ENCODE measurements at places on chromosomes 2 and 18.
A peak's percentile ranks its signal among the peaks of the same experiment; 100 is the strongest.

- DNase-seq, result no peak
These were observed 38.0 kb upstream of the ENOSF1 start for GRCh38 chr18:750456-750855.

GRCh38 chr2:187679454-187679853 lies 125.2 kb upstream of the TFPI start:
- DNase-seq, result no peak

GRCh38 chr2:136016836-136017235 lies 31.4 kb upstream of the DARS1 start:
- DNase-seq, result no peak

DNA sequence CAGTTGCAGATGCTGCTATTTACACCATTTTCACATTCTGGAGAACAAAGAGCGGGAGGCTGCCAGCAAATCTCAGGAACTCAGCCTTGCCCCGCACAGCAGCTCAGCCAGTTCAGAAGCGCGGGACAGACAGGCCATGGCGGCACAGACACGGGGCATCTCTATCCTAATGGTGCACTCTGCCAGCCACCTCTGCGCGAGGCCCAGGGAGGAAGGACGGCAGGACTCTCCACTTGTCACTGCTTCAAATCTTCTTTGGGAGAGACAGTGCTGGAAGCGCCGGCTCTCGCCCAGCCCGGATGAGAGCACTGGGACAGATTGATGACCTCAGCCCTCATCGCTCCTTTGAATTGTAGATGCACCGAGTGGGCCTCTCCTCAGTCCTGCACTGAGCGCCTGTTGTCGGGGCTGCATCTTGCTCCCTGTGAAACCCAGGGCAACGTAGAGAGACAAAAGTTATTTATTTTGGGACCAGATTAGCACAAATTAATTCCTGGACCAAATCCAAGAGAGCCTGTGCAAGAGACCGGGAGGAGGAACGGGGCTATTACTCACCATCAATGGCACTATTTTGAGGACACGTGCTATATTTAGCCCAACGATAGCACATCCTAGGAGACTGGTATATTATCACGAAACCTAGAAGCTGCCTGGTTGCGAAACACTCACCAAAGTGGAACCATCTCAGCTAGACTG lies 211.4 kb upstream of the SMIM21 start:
- no peak for DNase-seq

- no peak for DNase-seq
These were observed 78.3 kb downstream of the TAF4B start for GRCh38 chr18:26304511-26304910.

- no peak for DNase-seq
These were observed 47.5 kb upstream of the NEMP2 start for GRCh38 chr2:190582019-190582418.

- no peak for DNase-seq
These were observed 76.7 kb downstream of the PTGR3 start for GRCh38 chr18:75132098-75132870.

- DNase-seq, result no peak
These were observed 418.0 kb upstream of the TNP1 start for GRCh38 chr2:217277646-217278398.

DNA sequence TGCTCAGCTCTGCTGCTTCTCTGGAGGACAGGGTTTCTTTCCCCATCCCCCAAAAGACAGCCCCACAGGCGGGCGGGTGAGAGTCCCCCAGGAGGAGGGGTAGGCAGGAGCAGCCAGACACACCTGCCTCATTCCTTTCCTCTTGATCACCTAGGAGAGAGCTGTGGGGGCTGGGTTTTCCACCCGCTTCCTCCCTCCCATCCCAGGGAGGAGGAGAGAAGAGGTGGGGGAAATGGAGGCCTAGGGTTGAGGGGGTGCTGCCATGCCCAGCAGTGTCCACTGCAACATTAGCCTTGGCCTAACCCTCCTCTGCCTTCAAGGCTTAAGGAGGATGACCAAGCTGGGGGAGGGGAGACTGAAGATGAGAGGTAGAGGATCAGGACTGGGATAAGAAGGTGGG lies 14.7 kb downstream of the WNT10A start:
- no peak for DNase-seq

- no peak for DNase-seq
These were observed 164.3 kb upstream of the ARL4C start for GRCh38 chr2:234661175-234661574.

DNA sequence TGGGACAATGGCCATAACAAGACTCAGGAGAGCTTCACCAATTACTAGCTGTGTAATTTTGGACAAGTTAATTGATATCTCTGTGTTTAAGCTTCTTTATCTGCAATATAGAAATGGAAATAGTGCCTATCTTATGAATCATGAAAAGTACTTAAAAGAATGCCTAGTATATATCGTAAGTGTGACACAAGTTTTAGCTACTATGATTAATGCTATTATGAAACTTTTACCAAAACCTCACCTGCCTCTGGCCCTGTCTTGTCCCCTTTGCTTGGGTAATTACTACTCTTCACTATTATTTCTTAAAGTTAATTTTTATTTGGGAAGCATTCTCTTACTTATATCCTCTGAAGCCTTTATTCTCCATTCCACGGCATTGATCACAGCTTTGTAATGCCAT lies 75.0 kb upstream of the NETO1 start:
- no peak for DNase-seq

DNA sequence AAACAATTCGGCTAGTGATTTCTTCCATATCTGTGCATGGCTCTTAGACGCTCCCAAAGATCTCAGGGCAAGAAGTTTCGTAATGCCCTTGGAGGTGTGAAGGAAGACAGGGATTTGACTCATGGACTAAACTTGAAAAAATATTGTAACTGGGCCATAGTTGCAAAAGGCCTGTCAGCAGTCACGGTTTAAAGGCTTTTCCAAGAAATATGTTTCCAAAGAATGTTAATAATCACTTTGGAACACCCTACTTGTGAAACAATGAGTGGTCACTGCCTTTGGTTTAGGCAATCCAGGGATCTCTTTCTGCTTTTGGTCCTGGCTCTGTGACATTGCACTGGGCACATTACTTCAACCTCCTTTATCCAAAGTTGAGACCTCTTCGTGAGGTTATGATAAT lies 102.5 kb upstream of the RASGRP3 start:
- no peak for DNase-seq

- no peak for DNase-seq
These were observed 150.1 kb downstream of the AGAP1 start for GRCh38 chr2:235643680-235644511.

- no peak for DNase-seq
These were observed 69.7 kb downstream of the ZNF521 start for GRCh38 chr18:25282282-25282681.

DNA sequence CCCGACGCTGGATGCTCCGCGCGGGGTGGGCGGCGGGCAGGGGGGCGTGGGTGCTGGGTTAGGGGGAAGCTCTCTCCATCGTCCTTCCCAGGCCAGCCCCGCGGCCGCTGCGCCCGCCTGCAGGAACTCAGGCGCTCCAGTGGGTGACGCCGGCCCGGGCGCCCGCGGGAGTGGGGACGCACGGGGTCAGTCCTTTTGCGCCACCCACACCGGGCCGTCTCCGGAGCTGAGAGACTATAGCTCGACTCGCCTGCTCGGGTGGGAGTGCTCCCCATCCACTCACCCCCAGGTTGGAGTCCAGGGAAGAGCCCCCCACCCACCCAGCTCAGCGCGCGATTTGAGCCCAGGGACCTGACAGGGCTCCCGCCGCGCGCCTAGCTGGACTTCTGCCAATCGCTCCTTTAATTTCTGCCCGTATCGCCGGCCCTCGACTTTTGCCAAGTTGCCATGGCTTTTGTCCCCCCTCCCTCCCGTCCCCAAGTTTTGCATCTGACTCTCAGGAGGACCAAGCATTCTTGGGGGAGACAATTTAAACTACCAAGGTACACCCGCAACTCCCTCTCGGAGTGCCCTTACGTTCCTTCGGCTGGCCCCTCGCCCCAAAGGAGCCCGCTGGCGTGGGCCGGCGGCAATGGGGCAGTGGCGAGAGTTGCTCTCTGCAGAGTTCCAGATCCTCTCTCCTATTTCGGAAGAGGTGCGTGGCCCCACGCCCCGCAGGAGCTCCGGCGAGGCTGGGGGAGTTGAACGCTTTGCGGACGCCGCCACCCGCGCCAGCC lies 205.8 kb upstream of the SMAD2 start:
- DNase-seq, result no peak

DNA sequence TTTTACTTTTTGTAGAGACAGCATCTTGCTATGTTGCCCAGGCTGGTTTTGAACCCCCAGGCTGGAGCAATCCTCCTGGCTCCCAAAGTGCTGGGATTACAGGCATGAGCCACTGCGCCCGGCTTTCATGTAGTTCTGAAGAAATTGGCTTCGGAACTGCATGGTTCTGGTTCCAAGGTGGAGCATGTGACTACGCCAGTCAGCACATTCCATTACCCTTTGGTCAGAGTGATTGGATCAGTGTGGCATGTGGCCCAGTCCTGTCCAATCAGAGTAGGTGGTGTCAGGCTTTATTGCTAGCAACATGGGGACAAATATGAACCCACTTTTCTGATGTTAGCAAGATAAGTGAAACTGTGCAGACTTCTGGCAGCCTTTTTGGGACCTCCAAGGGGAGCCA lies 16.3 kb upstream of the ATOH8 start:
- DNase-seq, result no peak

- DNase-seq, result no peak
These were observed 201.2 kb downstream of the NBAS start for GRCh38 chr2:15359716-15360531.

DNA sequence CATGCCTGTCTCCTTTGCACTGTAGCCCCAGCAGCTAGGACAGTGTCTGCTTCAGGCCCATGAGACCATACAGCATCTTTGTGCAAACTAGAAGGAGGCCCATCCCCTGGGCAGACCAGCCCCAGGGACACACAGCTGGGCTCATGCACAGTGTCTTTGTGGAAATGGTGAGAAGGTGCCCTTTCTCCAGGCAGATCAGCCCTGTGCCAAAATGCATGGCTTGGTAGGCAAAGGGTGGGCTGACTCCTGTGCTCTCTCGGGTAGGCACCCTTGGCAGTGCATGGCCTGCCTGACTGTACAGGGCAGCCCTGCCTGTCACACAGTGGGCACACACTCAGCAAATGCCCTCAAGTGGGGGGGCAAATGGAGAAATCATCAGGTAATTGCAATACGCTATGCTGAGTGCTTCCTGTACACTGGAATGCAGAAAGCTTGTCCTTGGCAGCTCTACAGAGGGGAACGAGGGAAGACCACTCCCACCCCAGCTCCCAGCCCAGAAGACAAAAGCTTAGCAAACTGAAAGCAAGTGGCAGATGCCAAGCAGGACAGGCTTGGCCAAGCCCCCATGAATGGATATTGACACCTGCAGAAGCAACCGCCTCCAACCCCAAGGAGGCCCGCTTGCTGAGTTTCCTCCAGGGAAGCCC lies 21.6 kb downstream of the TNS1 start:
- no peak for DNase-seq

GRCh38 chr2:10544252-10544651 lies 96.1 kb upstream of the ODC1 start:
- no peak for DNase-seq

DNA sequence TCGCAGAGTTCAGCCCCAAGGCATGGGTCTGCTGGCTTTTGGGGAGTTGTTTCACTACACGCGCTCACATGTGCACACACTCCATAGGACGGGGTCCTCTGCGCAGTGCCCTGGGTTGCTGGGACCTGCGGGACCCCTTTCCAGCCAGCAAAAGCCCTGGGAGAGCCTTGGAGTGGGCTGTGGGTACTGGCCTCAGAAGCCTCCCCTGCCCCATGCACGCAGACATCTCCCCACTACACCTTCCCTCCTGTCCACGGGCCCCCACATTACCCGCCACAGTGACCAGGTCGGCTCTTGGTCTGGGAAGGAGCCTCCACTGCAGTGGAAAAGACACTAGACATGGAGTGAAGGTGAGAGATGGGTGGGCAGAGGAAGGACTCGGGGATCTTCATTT lies 48.5 kb downstream of the FAM168B start:
- DNase-seq, result no peak

DNA sequence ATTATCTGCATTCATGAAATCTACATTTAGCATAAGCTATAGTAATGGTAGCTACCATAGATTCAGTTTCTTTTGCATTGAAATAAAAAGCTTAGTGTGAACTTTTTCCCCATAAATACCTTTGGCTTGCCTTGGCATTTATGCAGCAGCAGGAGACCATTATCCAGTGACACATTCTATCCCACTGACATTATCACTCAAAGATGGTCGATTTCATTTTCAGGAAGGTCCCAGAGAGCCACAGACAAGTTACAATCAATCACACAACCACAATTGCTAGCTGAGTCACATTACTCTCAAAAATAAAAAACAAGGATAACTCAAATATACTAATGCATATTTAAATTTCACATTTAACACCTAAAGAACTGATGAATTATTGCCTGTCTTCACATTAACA lies 512.7 kb upstream of the CDH2 start:
- DNase-seq, result no peak

DNA sequence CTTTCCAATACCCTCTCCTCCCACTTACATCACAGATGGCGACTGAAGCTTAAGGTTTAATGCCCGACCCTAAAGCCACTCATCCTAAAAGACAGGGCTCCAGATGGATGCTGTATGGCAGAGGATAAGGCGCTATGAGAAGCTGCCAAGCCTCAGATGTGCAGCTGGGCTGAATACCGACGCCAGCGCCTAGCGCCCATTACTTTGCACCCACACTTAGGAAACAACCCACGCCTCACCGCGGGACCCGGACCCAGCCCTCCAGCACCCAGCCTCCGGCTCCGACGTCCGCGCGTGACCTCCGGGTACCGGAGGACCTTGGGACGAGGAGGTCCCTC lies 335 bp downstream of the TRAK2 start:
- DNase-seq, result peak; percentile 34

DNA sequence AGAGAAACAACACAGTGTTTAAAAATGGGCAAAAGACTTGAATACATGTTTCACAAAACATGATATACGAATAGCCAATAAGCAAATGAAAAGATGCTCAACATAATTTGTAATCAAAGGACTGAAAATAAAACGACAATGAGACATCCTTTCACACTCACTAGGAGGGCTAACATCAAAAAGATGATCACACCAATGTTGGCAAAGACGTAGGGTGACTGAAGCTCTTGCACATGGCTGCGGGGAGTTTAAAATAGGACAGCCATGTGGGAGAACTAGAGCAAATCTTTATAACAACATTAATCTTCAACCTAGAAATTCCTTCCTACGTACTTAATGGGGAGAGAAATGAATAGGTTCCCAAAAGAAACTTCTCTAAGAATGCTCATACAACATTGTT lies 19.2 kb upstream of the SEH1L start:
- no peak for DNase-seq

GRCh38 chr2:158006961-158007719 lies 94.5 kb upstream of the UPP2 start:
- no peak for DNase-seq

GRCh38 chr18:23877371-23877770 lies 137.2 kb upstream of the TTC39C start:
- no peak for DNase-seq

- DNase-seq, result no peak
These were observed 29.0 kb downstream of the PHLPP1 start for GRCh38 chr18:62744076-62744968.

DNA sequence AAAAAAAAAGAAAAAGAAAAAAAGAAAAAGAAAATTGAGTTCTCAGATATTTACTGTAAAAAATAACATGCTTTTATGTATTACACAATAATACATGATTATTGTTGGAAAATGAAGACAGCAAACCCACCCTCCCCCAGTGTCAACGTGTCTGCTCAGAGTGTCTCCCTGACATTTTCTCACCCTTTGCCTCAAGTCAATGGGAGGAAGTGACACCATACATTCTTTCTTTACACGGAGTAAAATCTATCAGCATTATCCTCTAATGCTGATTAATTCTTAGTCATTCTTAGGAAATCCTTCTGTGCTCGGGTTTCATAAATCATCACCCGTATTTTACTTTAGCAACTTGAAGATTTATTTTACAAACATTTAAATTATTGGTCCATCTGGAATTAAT lies 32.0 kb downstream of the CTAGE1 start:
- no peak for DNase-seq
